Vagina (tissue), 2 donors: ENCODE measurements at places on chromosomes 1 and 21. TPM values are rescaled to one million over a fixed set of nuclear protein-coding genes. Genes with fewer than 3 reads are reported as not detected.

DNA sequence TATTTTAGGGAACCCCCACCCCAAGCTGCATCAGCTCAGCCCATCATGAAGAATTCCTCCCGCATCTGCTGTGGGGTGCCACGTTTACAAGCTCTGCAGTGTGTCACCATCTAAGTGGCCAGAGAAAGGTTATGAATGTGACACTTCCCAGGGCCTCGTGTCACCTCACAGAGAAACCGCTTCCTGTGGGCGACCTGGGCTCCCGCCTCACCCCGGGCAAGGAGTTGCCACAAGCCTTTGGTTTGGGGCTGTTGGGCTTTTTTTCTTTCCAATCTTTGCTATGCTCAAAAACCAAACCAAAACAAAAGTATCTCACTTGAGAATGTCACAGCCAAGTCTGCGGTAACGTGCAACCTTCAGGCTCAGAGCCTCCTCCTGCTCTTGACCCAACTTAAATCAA, 82.1 kb upstream of the ARHGEF16 start:
- H3K27ac ChIP-seq: no peak overlapping the region
- H3K4me1 ChIP-seq: no peaks in the 10 kb centered on the region
- H3K4me3 ChIP-seq: no peak overlapping the region
- H3K27me3 ChIP-seq: no peaks in the 10 kb centered on the region

GRCh38 chr21:22438428-22439086, 1440.3 kb downstream of the NCAM2 start:
- no peaks in the 10 kb centered on the region for H3K36me3 ChIP-seq
- H3K27ac ChIP-seq: no peak overlapping the region
- H3K27me3 ChIP-seq: no peaks in the 10 kb centered on the region
- no peak overlapping the region for H3K4me3 ChIP-seq

DNA sequence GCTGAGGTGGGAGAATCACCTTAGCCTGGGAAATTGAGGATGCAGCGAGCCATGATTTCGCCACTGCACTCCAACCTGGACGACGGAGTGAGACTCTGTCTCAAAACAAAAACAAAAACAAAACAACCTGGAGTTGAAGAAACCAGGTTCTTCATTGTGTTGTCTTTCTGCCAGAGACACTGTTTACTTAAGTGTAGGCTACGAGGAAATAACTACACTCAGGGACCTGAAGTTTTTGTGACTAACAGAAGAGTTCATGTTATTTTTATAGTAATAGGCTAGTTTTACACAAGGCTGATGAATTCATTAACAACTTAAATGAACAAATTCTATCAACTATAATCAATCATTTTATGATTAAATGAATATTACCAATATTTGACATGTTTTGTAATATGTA, 98.5 kb upstream of the MPC2 start:
- no peaks in the 10 kb centered on the region for H3K36me3 ChIP-seq
- H3K4me3 ChIP-seq: no peak overlapping the region
- no peaks in the 10 kb centered on the region for H3K4me1 ChIP-seq
- no peaks in the 10 kb centered on the region for H3K27me3 ChIP-seq
- H3K27ac ChIP-seq: no peak overlapping the region

- no peak for DNase-seq
- peak overlapping the region; percentile 77 for H3K4me3 ChIP-seq
- H3K27ac ChIP-seq: peak overlapping the region; percentile 96
- H3K4me1 ChIP-seq: peaks cover 55% of the 10 kb centered on the region
- H3K36me3 ChIP-seq: no peaks in the 10 kb centered on the region
Observed at GRCh38 chr1:86705665-86705985, 1.2 kb downstream of the SH3GLB1 start.

DNA sequence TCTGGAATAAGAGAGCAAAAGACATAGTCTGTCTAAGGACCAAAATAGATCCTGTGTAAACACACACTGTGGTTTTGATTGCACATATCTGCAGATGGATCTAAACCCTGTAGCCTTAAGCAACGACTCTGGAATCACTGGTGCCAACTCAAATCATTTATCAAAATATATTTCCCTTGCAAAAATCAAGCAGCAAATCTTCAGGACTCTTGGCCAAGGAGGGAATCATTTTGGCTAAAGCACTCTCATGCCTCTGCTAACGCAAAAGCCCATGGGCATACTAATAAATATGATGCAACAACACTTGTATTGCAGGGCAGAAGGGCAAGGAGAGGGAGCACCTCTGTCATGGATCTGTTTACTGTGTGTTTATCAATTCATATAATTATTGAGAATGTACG, 155.4 kb upstream of the DUSP10 start:
- no peak overlapping the region for H3K4me3 ChIP-seq
- no peaks in the 10 kb centered on the region for H3K4me1 ChIP-seq
- H3K27me3 ChIP-seq: no peaks in the 10 kb centered on the region
- H3K36me3 ChIP-seq: no peaks in the 10 kb centered on the region

CBS gene
- 4.2 TPM for total RNA-seq
